Mesenchymal stem cell (in vitro differentiated cells and primary cell): ENCODE measurements at places on chromosomes 7 and 10.

DNA sequence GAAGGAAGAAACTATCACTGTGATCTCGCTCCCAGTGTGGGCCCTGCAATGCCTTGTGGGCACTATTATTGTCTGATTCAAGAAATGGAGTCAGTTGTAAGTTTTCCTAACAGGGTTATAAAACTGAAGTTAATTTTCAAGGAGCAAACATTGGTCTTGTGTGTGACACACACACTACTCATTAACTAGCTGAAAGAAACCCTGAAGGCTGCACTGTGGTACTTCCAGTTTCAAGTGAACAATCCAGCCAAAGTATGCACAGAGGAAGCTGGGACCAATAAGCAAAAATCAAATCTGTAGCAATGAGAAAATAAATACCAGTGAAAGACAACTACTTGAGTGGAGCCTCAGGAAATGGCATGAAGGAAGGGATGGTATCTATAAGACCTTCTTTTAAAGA lies 506.6 kb upstream of the POT1 start:
- no peak for DNase-seq
- H3K27ac ChIP-seq: peak overlapping the region; percentile 56
- no peaks in the 10 kb centered on the region for H3K27me3 ChIP-seq
- H3K4me3 ChIP-seq: no peak overlapping the region
- no peaks in the 10 kb centered on the region for H3K4me1 ChIP-seq

DNA sequence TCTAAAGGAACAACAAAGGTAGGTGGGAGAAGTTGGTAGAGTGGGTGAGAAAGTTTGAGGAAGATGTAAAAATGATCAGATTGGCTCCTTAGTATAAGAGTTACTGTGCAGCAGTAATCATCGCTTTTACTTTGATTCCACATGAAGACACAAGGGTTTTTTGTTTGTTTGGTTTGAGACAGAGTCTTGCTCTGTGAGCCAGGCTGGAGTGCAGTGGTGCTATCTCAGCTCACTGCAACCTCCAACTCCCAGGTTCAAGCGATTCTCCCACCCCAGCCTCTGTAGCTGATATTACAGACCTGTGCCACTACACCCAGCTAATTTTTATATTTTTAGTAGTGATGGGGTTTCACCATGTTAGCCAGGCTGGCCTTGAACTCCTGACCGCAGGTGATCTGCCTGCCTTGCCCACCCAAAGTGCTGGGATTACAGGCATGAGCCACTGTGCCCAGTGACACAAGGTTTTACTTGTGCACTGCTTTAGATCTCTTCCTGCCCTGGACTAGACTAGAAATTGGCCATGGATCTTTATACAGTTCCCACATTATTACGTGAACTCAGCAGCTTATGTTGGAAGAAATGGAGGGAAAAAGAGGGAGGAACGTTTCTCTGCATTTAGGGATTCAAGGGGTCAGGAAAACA lies 10.7 kb downstream of the LUC7L2 start:
- H3K27me3 ChIP-seq: no peaks in the 10 kb centered on the region
- no peak for DNase-seq
- no peaks in the 10 kb centered on the region for H3K4me1 ChIP-seq
- no peak overlapping the region for H3K4me3 ChIP-seq
- H3K27ac ChIP-seq: no peak overlapping the region

GRCh38 chr7:134298902-134299683 lies 17.6 kb downstream of the SLC35B4 start:
- H3K4me1 ChIP-seq: peaks cover 2% of the 10 kb centered on the region
- DNase-seq: peak; percentile 12
- no peak overlapping the region for H3K27ac ChIP-seq

- H3K27me3 ChIP-seq: no peaks in the 10 kb centered on the region
- H3K27ac ChIP-seq: no peak overlapping the region
- DNase-seq: peak; percentile 24
- H3K4me3 ChIP-seq: no peak overlapping the region
- H3K4me1 ChIP-seq: peaks cover 7% of the 10 kb centered on the region
Observed at GRCh38 chr7:75971961-75972763, 22.2 kb downstream of the TMEM120A start.

DNA sequence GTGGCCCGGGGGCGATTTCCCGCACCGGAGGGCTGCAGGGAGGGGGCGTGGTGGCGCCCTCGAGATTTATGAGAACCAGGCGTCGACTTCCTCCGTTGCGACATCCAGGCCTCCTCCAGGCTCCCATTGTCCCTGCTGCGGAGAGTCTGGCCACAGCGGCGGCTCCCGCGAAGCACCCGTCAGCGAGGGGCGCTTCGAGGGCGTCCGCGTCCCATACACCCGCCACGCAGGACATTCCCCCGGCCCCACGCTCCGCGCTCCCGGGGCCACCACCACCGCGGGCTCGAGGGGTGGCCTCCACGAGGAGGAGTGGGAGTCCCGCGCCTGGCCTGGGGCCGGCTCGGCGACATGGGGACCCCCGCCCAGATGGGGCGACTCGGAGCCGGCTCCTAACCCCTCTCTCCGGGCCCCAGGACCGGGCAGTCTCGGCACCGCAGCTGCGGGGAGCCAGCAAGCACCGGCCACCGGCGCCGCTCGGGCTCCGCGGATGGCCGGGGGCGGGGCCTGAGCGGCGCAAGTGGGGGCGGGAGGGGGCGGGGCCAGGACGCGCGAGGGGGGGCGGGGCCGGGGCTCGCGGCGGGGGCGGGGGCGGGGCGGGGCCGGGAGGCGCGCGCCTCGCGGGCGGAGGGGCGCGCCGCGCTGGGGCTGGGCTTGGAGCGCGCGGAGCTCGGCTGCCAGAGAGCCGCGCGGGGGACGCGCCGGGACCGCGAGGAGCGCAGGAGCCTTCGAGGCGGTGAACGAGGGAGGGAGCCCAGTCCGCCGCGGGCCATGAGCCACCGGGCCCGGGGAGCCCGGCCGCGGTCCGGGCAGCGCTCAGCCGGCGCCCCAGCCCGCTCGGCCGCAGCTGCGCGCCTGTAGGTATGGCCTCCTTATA lies at the start of gene SH2B2:
Gene SH2B2, plus strand, starts transcription at position 632 of the 874 bp plus-strand sequence. CDS start 13,683 bp downstream, outside the sequence.
- no peak within 1 kb of the TSS for H3K27ac ChIP-seq
- peaks cover 32% of the 10 kb centered on the region for H3K4me1 ChIP-seq
- H3K27me3 ChIP-seq: peaks cover 23% of the 10 kb centered on the region
- H3K4me3 ChIP-seq: peak within 1 kb of the TSS; percentile 83
- peak; percentile 85 for DNase-seq

DNA sequence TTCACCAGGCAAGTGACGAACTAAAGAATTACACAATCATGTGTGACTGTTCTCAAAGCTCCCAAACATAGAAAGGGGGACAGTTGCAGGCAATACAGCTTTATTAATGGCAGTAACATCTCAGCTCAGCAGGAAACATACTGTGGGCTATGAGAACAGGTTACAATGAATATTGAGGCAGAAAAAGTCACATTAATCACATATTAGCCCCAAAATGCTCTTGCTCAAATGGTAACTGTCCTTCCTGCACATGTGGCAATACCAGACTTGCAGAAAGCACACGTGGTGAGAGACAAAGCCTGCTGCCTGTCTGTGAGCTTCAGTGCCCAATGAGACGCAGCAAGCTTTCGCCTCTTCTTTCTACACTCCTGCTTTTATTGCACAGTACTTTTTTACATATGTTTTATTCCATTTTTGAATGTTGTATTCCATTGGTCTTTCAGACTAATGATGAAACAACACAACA lies 104.9 kb upstream of the ACBD5 start:
- DNase-seq: no peak
- H3K4me3 ChIP-seq: no peak overlapping the region
- peaks cover 2% of the 10 kb centered on the region for H3K4me1 ChIP-seq
- H3K27ac ChIP-seq: no peak overlapping the region
- H3K27me3 ChIP-seq: peaks cover 6% of the 10 kb centered on the region
- no peaks in the 10 kb centered on the region for H3K36me3 ChIP-seq

DNA sequence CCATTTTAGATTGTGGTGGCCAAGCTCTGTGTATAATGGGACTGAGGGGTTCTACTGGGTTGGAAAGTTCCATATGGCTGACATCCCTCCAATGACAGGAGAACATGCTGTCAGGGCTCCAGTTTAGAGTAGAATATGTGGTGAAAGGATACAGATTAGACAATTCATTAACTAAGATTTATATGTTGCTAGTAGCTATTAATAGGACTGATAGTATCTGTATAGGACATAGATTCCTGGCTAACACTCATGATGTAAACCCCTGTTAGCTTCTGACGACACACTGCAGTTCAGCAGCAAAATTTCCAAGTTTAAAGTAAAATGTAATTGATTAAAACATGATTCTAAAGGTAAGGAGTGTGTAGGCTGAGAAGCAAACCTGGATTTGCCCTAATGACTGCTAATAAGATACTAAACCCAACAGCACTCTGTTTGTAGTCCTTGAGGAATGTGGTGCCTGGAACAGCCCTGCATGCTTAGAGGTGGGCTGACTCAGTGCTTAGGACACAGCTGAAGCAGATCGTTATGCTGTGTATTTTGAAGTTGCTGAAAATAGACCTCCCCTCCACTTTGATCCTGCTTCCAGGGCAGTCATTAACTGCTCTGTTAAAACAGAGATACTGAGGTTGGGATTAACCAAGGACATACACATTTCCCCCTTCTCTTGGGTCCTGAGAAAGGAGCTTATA lies 1129.6 kb downstream of the SORCS3 start:
- no peaks in the 10 kb centered on the region for H3K27me3 ChIP-seq
- no peak for DNase-seq
- no peaks in the 10 kb centered on the region for H3K4me1 ChIP-seq
- H3K27ac ChIP-seq: no peak overlapping the region

GRCh38 chr7:68805159-68805558 lies 793.1 kb upstream of the AUTS2 start:
- no peaks in the 10 kb centered on the region for H3K4me1 ChIP-seq
- DNase-seq: no peak
- no peaks in the 10 kb centered on the region for H3K27me3 ChIP-seq
- no peak overlapping the region for H3K4me3 ChIP-seq
- no peak overlapping the region for H3K27ac ChIP-seq
- no peaks in the 10 kb centered on the region for H3K36me3 ChIP-seq

GRCh38 chr7:44377681-44378421 lies 52.5 kb upstream of the CAMK2B start:
- peak overlapping the region; percentile 64 for H3K27ac ChIP-seq
- DNase-seq: no peak
- H3K27me3 ChIP-seq: no peaks in the 10 kb centered on the region
- peaks cover 50% of the 10 kb centered on the region for H3K4me1 ChIP-seq
- no peaks in the 10 kb centered on the region for H3K36me3 ChIP-seq

DNA sequence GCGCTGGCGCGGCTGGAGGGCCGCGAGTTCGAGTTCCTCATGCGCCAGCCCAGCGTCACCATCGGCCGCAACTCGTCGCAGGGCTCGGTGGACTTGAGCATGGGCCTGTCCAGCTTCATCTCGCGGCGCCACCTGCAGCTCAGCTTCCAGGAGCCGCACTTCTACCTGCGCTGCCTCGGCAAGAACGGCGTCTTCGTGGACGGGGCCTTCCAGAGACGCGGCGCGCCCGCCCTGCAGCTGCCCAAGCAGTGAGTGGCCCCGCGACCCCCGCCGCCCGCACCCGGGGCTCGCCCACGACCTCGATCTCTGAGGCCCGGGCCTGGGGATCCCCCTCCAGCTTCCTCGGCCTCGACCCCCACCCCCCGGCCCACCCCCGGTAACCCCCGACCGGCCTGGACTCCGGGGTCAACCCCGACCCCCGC lies 537 bp downstream of the FOXK1 start:
- peak overlapping the region; percentile 91 for H3K27ac ChIP-seq
- no peaks in the 10 kb centered on the region for H3K36me3 ChIP-seq
- no peaks in the 10 kb centered on the region for H3K27me3 ChIP-seq
- H3K4me1 ChIP-seq: peaks cover 10% of the 10 kb centered on the region
- DNase-seq: peak; percentile 49
- H3K4me3 ChIP-seq: peak overlapping the region; percentile 87

DNA sequence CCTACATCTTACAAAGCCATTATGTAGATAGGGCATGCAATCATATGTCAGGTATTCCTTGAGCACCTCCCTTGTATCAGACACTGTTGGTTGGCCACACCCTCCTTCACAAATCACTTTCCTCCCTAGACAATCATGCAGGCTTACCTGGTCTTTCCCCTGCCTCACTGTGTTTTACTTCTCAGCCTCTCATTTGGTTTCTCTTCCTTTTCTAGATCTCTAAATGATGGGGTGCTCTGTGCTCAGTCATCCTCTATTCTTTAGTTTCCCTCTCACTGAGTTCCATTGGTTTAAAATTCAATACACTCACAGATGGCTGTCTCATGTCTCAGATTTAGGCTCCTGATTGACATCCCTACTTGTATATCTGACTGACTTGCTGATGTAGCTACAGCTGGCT lies 31.4 kb downstream of the ANK3 start:
- H3K27me3 ChIP-seq: no peaks in the 10 kb centered on the region
- no peaks in the 10 kb centered on the region for H3K36me3 ChIP-seq
- H3K4me3 ChIP-seq: no peak overlapping the region

DNA sequence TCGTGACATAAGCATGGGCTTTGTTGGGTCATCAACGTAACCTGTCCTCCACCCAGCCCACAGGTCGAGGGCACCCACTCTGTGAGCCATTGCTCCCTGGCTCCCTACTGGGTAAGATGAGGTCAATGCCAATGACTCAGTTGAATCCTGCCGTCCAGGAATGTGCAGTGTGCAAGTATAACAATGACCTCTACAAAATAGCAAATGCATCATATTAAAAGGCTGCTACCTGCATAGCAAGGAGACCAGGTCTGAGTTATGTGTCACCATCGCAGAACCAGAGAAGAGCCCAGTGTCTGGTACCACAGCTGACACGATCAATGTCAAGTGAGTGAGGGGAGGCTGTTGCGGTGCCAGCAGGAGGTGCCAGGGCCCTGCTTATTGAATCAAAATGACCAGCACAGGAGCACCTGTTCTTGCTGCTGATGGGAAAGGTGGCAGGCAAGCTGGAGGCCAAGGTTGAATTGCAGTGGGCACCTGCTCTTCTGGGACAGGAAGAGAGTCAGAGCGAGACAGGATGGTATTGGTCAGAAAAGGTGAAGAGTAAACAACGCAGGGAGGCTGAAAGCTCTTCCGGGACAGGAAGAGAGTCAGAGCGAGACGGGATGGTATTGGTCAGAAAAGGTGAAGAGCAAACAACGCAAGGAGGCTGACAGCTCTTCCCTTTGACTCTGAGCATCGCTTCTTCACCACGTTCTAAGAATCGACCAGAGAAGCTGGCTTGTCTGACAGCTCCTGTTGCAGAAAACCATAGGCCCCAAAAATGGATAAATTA lies 108.7 kb upstream of the ADAM12 start:
- H3K27ac ChIP-seq: no peak overlapping the region
- H3K27me3 ChIP-seq: no peaks in the 10 kb centered on the region
- no peaks in the 10 kb centered on the region for H3K36me3 ChIP-seq
- no peak for DNase-seq

- no peaks in the 10 kb centered on the region for H3K4me1 ChIP-seq
- no peaks in the 10 kb centered on the region for H3K27me3 ChIP-seq
- no peaks in the 10 kb centered on the region for H3K36me3 ChIP-seq
- H3K4me3 ChIP-seq: no peak overlapping the region
- no peak overlapping the region for H3K27ac ChIP-seq
- no peak for DNase-seq
Observed at GRCh38 chr10:129233351-129234148, 233.5 kb upstream of the MGMT start.
